Stimulated activated CD4-positive, alpha-beta T cell treated with anti-CD3 and anti-CD28 coated beads, Interleukin-1b, Interleukin-23, amount 100 ng/mL, for 24 hours (primary cell): ENCODE measurements at places on chromosomes 12 and 14.

DNA sequence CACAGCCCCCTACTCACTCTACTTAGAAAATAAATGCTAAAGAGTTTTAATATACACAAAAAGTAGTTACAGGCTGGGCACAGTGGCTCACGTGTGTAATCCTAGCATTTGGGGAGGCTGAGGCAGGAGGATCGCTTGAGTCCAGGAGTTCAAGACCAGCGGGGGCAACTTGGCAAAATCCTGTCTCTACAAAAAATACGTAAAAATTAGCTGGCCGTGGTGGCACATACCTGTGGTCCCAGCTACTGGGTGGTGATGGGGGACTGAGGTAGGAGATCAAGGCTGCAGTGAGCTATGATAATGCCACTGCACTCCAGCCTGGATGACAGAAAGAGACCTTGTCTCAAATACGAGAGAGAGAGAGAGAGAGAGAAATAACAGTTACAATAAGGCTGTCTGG lies 9.9 kb upstream of the DYNC1H1 start:
- DNase-seq, result no peak

DNA sequence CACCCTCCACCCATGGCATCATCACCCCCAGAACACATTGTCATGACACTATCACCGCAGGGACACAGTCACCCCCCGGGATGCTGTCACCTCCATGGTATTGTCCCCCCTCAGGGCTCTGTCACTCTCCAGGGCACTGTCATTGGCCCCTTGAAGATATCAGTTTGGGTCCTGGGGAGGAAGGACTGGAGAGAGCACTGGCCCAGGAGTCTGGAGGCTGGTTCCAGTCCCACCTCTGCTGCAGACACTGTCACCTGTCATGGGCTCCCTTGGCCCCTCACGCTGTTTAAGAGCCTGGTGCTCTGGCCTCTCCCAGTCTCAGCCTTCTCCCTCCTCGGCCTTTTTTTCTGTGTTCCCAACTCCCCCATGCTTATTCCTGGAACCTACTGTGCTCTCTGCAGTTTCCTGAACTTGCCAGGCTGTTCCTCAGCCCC lies 31.9 kb downstream of the SERPINA3 start:
- no peak for DNase-seq

GRCh38 chr14:78508023-78508422 lies 337.9 kb downstream of the NRXN3 start:
- no peak for DNase-seq

GRCh38 chr12:27345376-27345775 lies 12.7 kb downstream of the BMAL2 start:
- DNase-seq, result no peak

DNA sequence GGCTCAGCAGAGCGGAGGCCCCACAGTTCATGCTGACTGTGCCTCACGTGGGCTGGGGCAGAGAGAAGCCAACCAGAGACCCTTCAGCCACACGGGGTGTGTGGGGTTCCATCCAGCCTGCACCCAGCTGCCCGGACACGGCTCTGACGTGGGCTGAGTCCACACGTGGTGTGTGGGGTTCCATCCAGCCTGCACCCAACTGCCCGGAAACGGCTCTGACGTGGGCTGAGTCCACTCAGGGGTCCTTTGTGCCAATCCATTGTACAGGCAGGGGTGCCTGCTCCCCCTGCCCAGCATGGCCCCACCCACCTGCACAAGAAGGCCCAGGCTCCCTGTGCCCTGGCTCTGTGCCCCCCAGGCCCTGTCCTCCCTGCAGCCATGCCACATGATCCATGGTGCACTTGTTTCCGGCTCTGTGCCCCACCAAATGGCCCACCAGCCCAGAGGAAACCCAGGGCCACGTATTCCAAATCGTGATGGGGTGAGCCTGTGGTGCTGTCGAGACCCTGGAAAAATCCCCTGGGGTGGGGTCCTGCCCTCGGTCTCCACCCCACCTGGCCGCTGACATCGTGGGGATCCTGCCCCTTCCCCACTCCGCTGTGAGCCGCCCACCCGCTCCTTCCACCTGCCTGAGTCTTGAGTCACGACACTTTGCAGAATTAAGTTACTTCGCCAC lies 99.3 kb upstream of the SFSWAP start:
- DNase-seq, result no peak

DNA sequence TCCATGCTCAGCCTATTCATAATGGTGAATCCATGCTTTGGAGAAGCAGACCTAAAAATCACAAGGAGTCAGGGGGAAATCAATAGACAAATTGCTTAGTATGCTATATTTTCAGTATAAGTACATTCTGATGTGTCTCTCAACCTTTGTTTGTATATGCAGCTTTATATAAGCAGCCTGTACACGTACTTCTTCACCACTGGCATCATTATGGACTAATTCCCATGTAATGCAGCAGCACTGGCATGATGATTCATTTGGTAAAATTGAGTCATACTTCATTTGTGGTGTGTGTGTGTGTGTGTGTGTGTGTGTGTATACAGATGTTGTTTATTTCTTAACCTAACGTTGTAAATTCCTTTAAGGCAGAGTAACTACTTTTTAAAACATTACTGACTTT lies 10.9 kb downstream of the DCP1B start:
- DNase-seq, result no peak

DNA sequence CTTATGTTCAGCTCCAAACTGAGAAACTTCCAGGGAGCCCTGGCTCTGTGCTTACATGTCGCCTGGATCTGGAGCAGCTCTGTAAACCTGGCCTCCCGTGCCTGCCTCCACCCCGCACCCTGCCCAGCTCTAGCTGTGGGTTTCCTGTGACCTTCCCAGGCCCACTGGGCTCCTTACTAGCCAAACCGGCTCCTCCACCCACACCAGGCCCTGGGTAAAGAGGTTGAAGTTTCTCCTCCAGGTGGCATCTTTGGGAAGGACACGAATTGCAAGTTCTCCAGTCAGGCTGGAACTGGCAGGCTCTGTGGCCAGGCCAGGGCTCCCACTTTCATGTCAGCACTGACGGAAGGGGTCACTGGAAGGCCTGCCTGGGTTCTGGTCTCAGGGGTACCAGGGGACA lies 60.9 kb upstream of the ZFP36L1 start:
- no peak for DNase-seq

- DNase-seq, result no peak
These were observed 133.1 kb downstream of the LRIG3 start for GRCh38 chr12:58787021-58787760.

GRCh38 chr12:31118347-31119191 lies 44.9 kb downstream of the DDX11 start:
- DNase-seq, result peak; percentile 23

DNA sequence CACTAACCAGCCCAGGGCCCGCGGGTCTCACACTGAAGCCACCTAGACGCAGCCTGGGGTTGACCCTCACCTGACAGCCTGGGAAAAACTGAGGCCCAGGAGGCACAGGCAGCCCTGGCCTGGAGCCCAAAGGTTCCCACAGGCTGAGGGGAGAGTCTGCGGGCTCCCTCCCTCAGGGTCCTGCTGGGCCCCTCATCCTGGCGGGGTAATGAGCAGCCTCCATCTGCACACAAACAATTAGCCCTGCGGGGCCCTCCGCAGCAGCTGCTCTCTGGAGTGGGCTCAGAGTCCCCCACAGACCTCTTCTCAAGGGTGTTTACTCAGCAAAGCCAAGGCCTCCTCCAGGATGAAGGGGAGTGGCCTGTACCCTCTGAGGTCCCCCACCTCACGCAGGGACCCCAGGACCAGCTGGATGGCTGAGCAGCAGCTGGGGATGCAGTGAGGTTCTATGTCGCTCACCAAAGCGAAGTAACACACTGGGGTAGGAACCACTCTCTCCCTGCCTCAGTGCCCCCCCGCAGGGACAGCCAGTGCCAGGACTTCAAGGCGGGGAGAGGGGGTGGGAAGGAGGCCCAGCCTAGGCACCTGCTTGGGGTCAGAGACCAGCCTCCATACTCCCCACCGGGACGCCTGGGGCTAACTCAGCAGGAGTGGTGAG lies 7.3 kb downstream of the AKT1 start:
- no peak for DNase-seq

GRCh38 chr14:90201344-90201743 lies 55.0 kb upstream of the PSMC1 start:
- no peak for DNase-seq

DNA sequence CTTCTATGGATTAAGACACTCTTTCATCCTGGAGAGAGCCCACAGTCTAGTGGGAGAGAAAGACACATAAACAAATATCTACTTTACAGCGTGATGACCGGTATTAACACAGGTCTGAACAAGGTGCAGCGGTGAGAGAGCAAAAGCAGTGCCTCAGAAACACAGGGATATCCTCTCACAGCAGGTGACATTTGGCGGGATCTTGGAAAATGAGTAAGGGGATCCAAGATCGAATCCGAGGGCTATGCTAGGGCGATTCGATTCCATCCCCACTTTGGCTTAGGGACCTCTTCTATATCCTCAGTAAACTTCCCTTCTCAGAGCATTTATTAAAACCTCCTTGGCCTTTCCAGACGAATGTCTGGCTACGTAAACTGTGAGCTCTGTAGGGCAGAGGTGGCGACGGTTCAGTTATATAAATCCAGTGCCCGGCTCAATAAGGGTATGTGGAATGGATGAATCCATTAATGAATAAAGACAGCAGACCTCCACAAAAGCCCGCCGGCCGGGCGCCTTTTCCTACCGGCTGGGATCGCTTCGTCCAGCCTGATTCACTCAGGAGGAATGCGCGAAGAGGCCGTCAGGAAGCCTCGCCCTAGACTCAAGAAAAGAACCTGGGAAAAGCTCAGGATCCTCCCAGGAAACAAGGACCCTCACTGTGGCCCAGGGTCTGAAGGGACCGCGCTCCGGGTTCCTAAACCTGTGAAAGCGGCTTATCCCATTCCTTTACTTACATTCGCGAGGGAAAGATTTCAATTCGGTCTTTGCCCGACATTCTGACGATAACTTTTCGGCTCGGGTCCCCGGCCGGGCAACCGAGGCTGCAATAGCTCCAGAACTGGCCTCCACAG lies 455 bp downstream of the ATP6V1D start:
- no peak for DNase-seq

- DNase-seq, result no peak
These were observed 11.4 kb downstream of the NOPCHAP1 start for GRCh38 chr12:104997541-104997940.

GRCh38 chr14:50920482-50921230 lies 23.6 kb downstream of the PYGL start:
- no peak for DNase-seq

GRCh38 chr12:77837876-77838291 lies 7.2 kb downstream of the NAV3 start:
- DNase-seq, result no peak

DNA sequence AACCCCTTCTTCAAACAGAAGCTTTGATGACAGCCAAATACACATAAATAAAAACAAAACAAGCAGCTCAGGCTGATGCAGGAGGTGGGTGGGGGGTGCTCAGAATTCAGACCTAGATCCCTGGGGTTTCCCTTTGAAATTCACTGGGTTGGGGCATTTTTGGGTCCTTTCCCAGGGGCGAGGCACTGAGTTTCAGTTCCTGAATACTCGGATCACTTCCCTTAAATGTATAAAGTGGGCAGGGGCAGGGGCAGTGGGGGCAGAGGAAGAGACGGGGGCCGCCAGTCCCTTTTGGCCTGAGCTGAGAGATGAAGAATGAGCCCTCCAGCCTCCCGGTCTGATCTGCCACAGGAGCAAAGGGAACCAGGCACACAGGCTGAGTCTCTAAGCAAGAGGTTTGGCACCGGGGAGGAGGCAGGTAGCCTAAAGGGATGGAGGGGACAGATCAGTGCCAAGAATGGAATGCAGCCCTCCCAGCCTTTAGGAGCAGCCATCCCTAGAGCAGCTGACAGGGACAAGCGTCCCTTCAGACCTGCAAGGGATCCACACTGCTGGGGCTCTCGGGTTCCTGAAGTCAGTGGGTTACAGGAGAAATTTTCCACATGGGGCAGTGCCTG lies 20.3 kb downstream of the KDM2B start:
- no peak for DNase-seq

DNA sequence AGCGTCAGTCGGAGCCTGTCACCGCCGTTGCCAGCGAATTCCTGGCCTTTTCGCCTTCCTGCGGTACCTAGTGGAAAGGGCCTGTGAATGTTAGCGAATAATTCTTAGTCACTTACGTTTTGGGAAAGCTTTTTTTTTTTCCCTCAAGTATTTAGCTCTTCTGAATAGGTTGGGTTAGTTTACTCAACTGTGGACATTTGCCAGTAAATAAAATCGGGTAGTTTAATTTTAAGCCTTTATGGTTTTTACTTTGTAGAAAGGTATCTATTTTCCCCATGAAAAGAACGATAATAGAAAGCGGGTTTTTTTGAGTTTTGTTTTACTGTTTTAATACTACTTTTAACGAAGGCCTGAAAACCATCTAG lies 1.7 kb downstream of the YY1 start:
- DNase-seq, result no peak

- DNase-seq, result no peak
These were observed 188.7 kb downstream of the BCAT1 start for GRCh38 chr12:24760162-24760561.

DNA sequence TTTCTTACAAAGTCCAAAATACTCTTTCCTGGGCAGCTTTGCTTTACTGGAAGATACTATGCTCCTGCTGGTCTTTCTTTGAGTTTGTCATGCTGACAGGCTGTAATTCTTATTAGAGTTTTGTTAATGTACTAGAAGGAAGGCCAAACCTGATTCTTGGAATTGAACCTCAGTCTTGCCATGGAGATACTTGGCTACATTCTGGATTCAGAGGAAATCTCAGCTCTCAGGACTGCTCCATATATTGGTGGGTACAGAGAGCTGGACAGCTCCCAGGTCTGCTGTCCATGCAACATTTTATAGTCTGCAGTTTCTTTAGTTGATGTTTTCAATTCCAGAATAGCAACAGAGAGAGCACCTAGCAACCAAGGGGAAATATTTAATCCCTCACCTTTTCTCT lies 363.1 kb upstream of the STXBP6 start:
- DNase-seq, result no peak

DNA sequence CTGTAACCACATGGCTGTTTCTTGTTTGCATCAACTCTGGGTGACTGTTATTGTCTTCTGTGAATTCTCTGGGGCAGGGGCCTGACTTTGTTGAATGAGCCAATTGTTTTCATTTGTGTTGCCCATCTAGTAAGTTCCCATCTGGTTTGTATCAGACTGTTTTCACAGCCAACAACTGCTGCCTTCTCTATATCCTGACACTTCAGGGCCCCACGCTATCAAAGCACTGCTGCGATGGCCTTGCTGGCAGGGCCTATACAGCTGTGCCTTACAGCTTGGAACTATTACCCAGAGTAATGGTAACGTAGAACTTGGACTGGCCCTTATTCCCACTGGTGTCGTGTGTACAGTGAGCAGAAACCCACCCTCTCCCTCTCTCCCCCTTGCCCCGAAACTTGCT lies 104.3 kb upstream of the DACT1 start:
- no peak for DNase-seq
